SJCRH30 (cell line): ENCODE measurements at places on chromosomes 1 and 21. TPM values are rescaled to one million over a fixed set of nuclear protein-coding genes. Genes with fewer than 3 reads are reported as not detected.

GRCh38 chr1:89999628-90000027 is 4.7 kb downstream of the ZNF326 start:
- H3K4me3 ChIP-seq, result no peak overlapping the region
- H3K36me3 ChIP-seq, result peaks cover 42% of the 10 kb centered on the region
- H3K4me1 ChIP-seq, result no peaks in the 10 kb centered on the region
- no peak overlapping the region for H3K27ac ChIP-seq

Gene FGR
- not detected in 2 replicates for total RNA-seq

GRCh38 chr21:36450511-36450910 is 29.4 kb downstream of the CLDN14 start:
- no peaks in the 10 kb centered on the region for H3K4me1 ChIP-seq
- no peaks in the 10 kb centered on the region for H3K27me3 ChIP-seq
- H3K4me3 ChIP-seq, result no peak overlapping the region
- H3K27ac ChIP-seq, result no peak overlapping the region
- no peaks in the 10 kb centered on the region for H3K36me3 ChIP-seq

GRCh38 chr1:176931526-176931925 is 233.0 kb downstream of the ASTN1 start:
- no peaks in the 10 kb centered on the region for H3K36me3 ChIP-seq
- H3K27ac ChIP-seq, result no peak overlapping the region
- H3K4me3 ChIP-seq, result no peak overlapping the region
- H3K4me1 ChIP-seq, result no peaks in the 10 kb centered on the region
- no peak for DNase-seq

Gene CYP4Z1
- total RNA-seq, result not detected in 2 replicates
